Stimulated activated memory B cell treated with anti-CD40 and anti-IgM and Interleukin-4, amounts not matched to agents 10 μg/mL and 1 μg/mL and 100 μg/mL, for 72 hours (primary cell): ENCODE measurements at places on chromosomes 2 and 18.

DNA sequence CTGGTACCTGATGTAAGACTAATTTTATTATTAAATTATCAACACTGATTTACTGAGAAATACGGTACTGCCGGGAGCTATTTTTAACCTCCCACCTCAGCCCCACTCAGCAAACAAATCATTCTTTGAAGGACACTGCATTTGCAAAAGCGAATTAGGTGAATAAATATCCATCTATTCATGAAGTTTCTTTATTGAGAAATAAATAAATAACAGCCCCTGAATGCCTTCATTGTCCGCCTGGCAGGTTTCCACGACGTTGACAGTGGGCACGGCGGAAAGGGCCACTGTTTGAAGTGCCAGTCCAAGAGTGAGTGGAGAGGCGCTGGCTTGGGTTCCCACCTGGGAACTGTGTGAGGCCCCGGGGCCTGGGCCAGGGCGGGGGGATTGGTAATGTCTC is 15.7 kb downstream of the C1QL2 start:
- no peak for ATAC-seq

DNA sequence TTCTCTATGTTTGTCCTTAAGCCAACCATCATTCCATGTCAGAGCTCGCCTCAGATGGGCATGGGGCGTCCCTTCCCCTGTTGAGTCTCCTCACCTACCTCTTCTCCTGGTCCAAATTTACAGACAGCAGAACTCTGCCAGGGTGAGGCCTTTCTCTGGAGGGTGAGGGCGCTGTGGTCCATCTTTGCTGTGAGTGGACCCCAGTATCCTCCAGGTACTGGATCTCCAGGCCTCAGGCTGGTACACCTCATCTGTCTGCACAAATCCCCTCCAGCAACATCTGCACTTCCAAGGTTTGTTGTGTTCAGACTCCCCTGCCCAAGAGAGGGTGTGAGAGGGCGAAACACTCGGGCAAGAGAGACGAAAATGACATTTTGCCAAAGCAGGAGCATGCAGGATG is 63.9 kb upstream of the EDAR start:
- no peak for ATAC-seq

DNA sequence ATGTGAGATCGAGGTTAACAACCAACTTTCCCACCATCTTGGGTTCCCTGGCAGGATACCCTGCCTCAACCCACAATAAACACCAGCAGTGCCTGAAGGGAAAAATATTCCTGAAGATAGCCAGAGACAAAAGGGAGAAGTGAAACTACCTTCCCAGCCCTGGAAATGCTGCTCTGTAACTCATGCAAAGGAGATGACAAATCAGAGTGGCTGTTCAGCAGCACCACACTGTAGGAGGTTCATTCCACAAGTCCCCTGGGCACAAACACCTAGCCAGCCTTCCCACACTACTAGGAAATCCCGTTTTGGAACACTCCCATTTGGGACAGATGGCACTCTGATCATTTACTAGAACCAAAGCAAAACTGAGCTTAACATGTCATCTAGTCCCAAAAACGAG is 190.7 kb upstream of the RBBP8 start:
- no peak for ATAC-seq

DNA sequence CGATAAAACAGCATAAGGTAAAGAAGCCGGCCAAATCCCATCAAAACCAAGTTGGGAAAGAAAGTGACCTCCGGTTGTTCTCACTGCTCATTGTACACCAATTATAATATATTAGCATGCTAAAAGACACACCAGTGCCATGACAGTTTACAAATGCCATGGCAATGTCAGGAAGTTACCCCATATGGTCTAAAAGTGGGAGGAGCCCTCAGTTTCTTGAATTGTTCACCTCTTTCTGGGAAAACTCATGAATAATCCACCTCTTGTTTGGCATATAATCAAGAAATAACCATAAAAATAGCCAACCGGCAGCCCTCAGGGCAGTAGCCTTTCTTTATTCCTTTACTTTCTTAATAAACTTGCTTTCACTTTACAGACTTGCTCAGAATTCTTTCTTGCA is 544.9 kb upstream of the SETBP1 start:
- ATAC-seq: no peak

- ATAC-seq: no peak
Observed at GRCh38 chr2:45259547-45260160, 250.4 kb upstream of the SIX2 start.

GRCh38 chr2:68741805-68742306 is 7.2 kb downstream of the ARHGAP25 start:
- no peak for ATAC-seq

- ATAC-seq: no peak
Observed at GRCh38 chr2:103880081-103880834, 973.7 kb upstream of the POU3F3 start.

DNA sequence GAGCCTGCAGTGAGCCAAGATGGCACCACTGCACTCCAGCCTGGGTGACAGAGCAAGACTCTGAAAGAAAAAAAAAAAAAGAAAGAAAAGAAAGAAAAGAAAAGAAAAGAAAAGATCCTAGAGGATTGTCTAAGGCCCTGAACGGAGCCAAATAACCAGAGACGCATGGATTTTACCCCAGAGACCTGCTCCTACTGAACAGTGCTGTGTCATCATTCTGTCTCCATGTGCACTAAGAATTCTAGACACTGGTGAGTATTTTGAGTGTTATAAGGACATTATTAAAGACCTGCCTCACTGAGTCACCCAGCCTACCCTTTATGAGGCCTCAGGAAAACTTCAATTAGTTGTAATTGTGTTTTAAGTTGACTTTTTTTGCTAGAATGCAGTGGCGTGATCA is 61.9 kb upstream of the RIOK3 start:
- ATAC-seq: no peak

DNA sequence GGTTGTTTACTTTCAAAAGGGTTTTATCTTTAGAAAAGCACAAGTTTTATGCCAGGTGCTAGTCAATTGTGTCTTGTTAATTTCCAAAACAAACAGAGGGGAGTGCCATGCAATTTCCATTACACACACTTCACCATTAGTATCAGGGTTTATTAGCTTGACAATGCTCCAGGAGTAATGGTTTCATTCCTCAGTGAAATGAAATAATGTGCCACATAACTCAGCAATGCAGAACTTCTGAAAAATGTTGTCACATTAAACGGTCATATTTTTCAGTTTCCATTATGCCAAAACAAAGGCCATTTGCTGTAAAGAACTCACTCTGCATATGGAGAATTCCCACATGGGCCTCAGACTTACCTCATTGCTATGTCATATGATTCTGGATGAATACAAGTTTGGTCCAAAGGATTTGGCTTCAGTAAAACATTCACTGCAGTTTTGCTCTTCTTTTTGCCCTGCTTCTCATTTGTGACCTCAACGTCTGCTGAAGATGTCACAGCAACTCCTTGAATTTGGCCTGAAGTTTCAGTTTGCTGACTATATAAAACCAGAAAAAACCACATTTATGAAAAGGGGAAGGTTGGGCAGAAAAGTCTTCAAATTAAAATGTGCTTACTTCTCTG is 198.2 kb downstream of the SRBD1 start:
- no peak for ATAC-seq

DNA sequence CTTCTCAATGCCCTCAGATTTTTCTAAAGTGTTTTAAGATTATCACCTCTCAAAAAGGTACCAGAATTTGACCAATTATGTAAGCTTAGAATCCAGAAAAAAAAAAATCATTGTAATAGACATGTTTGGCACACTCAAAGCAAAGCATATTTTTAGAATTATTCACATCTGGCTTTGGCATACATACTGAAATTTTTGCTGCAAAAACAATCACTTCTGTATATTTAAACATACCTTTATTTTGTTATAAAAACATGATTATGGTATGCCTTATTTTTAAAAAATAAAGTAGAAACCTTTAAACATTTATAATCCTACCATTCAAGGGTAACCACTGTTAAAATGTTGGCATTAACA is 143.3 kb downstream of the ESCO1 start:
- ATAC-seq: no peak

DNA sequence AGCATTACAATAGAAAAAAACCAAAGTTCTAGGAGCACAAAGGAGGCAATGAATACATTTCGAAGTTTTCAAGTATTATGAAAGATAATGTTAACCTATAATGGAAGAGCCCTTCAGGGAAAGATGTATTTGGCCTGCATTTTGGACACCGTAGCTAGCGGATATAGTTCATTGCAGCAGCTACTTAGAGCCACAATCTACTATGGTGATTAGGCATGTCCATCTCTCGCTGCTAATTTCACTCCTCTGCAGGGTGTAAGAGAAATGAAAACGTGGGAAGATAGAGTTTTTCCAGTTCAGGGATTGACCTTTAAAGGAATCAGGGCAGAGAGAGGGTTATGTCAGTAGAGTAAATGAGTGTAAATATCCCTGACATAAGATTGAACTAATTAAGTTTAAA is 8.5 kb upstream of the CAVIN2 start:
- no peak for ATAC-seq

- no peak for ATAC-seq
Observed at GRCh38 chr2:105919826-105920225, 175.1 kb downstream of the NCK2 start.

DNA sequence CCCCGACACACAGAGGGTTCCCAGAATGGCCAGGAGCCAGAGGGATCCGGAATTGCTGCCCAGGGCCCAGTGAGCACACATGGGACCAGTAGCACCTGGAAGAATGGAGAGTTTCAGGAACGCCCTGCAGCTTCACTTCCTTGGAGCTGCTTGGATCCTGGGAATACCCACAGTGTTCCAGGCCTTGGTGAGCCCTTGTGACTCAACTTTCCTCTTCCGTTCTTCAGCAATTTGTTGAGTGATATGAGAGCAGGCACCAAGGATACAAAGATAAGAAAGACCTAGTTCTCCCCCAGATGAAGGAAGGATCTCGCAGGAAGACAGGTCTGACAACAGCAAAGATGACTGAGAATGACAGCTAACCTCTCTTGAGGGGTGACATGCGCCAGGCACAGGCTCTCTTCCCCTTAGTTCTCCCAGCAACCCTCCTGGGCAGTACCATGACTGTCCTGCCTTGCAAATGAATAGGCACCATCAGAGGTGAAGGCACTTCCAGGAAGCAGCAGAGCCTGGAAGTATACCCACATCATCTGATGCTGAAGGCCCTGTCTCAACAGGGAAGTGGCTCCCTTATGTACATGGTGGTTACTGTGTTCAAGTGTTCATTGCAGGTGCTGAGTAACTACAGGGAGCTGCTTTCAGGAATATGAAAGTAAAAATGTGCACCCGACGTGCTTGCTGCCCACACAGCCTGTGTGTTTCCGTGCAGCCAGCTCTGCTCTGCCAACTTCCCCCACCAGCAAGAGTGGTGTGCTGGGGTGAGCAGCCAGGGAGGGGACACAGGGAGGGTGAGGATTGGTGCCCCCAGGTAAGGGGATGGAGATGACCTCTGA is 116.2 kb downstream of the STPG4 start:
- peak; percentile 65 for ATAC-seq

DNA sequence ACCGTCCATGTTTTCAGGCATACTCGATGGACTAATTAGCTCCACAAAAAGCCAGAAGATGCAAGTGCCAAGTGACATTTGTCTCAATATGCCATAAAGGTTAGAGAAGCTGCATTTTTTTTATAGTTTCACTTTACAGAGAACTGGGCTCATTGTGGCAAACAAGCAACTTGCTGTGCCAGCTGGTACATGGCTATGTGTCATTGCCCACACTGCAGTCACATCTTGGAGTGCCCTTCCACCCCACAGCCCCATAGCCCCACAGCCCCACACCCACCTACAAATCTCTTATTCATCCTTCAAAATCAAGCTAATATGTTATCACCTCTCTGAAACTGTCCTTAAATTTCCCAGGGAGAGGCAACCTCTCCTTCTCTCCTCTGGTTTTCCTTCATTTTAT is 451.9 kb downstream of the ARHGAP15 start:
- no peak for ATAC-seq

DNA sequence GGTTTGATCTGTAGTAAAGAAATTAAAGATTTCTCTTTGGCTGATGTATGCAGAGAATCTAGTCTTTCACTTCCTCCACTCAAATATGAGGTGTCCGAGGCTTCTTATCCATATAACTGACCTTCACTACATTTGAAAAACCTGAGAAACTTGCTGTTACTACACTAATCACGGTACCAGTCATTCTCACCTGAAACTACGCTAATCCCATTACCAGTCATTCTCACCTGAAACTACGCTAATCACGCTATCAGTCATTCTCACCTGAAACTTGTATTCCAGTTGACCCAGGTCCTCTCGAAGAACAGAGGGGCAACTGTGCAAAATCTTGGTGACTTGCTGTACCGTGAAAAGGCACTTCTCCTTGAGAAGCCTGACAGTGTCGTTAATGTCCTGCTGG is 5.1 kb downstream of the MTERF4 start:
- peak; percentile 62 for ATAC-seq

- no peak for ATAC-seq
Observed at GRCh38 chr2:127633556-127634065, 12.3 kb upstream of the GPR17 start.

- ATAC-seq: no peak
Observed at GRCh38 chr18:78821396-78821795, 158.2 kb upstream of the SALL3 start.

DNA sequence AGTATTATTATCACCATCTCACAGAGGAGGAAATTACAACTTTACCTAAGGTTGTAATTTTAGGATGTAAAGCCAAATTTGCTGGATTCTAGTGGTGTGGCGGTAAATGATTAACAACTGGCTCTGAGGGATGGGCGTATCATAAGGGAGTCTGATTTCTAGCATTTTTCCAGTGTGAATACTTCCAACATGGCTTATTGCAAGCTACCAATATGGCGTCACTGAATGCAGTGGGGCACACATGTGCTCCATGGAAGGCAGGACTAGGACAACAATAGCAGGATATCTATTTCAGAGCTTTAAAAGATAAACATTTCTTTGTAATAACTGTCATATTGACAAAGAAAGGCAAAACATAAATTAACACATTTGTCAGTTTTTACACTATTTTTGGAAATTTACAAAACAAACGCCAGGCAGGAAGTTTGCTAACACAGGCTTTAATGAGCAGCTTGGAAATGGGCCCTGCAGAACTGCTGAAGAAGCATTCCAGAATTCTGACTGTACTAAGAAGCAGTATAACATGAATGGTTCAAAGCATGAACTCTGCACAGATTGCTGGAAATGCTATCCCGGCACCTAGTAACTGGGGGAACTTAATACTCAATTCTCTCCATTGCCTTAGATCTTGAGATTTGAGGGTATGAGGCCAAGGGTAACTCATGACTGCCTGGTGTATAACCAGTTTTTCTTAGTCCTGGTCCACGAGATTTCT is 439.3 kb upstream of the MAP2 start:
- ATAC-seq: no peak

DNA sequence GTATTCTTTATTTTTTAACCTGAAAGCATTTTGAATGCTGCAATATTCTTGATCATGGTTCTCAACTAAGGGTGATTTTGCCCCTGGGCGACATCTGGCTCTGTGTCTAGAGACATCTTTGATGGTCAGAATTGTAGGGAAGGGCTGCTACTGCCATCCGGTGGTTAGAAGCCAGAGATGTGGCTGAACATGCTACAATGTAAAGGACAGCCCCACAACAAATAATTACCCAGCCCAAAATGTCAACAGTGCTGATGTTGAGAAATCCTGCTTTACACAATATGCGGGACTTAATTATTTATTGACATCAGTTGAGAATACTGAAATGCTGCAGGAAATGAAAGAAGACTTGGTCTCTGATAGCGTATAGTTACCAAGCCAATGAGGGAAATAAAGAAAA is 37.5 kb upstream of the SERPINB2 start:
- ATAC-seq: peak; percentile 47

GRCh38 chr2:196324211-196324610 is 152.8 kb upstream of the STK17B start:
- no peak for ATAC-seq

- ATAC-seq: no peak
Observed at GRCh38 chr2:69776886-69777785, 35.2 kb downstream of the ANXA4 start.

GRCh38 chr18:41418598-41418997 is 536.4 kb upstream of the PIK3C3 start:
- ATAC-seq: no peak

- no peak for ATAC-seq
Observed at GRCh38 chr2:21770787-21771186, 647.0 kb downstream of the TDRD15 start.
